Tibial artery (tissue), 4 donors: ENCODE measurements at places on chromosomes 2 and 18.

DNA sequence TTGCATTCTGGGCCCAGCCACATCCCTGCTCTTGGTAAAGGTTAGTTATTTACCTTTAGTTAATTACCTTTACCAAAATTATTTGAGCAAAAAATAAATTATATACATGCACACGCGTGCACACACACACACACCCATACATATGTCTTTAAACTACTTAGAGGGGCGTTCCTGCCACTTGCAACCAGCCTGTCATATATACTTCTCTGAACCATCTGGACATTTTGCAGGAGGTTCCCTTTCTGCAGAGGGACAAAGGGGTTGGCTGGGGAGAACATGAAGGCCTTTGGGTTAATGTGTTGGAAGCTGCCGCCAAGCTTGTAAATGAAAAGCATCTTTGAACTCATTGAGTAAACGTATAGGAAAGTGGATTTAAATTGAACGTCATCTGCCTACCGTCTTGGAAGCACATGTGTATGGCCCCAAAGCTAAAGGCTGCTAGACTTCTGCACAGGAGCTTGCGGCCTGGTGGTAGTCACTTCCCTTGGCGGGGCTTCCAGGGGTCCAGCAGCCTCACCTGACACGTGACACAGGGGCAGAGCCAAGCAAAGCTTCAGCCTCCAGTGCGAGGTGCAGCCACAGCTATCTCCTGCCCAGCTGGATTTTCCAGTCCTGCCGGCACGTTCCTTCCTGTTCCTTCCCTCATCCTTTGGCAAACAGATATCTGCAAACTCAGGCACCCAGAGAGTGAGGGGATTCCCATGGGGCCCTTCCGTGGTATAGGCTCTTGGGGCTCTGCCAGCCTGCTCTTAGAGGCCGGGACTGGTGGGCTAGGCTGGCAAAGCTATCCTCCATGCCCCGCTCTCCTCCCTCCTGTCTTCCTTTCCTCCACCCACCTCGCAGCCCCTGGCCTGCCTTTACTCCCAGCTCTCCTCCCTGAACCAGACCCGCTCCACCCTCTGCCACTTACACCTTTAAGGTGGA lies 46.1 kb downstream of the SERTAD2 start:
- DNase-seq: no peak

DNA sequence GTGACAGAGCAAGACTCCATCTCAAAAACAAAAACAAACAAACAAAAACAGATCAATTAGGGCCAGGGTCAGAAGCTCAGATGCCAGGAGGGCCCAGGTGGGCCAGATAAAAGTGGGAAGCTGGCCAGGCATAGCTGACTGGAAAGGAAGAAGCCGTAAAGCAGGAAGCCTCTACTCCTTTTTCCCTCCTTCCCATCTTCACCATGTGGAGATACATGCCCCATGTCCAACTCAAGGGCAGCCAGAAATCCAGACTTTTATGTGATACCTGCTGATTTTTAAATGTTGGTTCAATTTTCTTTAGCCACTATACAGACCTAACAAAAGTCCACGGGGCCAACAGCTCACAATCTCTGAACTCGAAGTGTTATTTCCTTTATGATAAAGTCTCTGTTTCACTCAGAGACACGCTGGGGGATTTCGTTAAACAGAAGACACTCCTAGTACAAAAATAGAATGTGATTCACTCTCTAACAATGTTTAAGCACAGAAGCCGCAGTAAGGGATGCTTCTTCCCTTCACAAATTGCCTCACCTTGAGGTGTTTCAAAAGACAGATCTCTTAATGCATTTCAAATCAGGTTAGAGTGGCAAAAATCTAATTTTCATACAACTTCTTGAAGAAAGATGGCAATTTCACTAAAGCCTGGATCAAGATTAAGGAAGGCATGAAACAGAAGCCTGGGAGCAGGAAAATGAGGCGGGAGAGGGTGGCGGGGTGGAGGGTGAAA lies 14.0 kb downstream of the TMEM247 start:
- no peak for DNase-seq

GRCh38 chr2:26298638-26299393 lies 47.1 kb upstream of the SELENOI start:
- DNase-seq: peak; percentile 77

DNA sequence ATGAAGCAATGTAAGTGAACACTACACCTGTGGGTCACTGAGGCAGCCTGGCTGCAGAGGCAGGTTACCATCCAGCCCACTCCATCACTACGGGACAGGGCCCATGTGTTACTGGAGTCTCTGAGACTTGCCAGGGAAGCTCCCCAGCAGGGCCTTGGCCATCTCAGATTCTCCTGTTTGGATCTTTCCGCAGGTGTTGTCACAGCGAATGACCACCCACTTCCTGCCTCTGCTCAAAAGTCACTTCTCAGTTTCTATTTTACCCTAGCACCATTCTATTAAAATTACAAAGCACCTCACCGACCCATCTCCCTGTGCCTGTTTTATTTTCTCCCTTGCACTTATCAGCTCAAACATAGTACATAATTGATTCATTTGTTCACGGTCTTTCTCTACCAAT lies 34.5 kb upstream of the L3MBTL4 start:
- DNase-seq: no peak

DNA sequence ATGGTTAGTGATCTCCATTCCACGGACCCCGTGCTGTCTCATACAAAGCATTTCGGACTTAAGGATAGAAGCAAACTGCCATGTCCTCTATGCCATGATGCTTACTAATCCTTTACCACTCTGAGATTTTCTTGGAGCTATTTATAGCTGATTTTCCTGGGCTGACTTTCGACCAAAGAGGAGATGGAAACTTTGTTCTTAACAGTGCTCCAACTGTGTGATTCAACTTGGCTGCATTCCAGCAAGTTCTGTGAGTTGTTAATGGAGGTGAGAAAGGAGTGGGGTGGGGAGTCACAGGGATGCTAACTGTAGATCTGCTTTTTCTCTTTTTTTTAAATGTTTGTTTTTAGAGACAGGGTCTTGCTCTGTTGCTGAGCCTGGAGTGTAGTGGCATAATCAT lies 45.5 kb upstream of the MSH2 start:
- DNase-seq: no peak

- no peak for DNase-seq
Measured at GRCh38 chr18:54269893-54270844, 852 bp downstream of the POLI start.

DNA sequence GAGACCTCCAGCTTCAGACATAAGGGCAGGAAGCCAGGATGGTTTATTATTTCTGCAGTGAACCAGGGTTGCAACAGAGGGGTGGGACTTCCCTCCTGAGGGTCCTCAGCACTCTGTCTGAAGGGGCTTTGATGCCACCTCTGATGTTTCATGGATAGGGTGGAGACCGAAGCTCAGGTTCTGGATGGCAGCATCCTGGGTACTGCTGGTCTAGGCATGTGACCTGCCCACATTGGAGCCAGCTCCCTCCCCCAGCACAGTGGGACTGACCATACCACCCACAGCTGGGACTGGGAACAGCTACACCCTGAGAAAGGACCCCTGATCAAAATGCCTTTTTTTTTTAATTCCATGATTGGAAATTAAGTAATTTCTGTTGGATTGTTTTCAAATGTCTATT lies 355.2 kb downstream of the ZNF516 start:
- DNase-seq: no peak

- no peak for DNase-seq
Measured at GRCh38 chr2:100630473-100630977, 67.7 kb downstream of the PDCL3 start.

- DNase-seq: no peak
Measured at GRCh38 chr2:44055664-44056063, 59.9 kb upstream of the LRPPRC start.
